ENCODE measurements at places on chromosomes 6 and 20.

DNA sequence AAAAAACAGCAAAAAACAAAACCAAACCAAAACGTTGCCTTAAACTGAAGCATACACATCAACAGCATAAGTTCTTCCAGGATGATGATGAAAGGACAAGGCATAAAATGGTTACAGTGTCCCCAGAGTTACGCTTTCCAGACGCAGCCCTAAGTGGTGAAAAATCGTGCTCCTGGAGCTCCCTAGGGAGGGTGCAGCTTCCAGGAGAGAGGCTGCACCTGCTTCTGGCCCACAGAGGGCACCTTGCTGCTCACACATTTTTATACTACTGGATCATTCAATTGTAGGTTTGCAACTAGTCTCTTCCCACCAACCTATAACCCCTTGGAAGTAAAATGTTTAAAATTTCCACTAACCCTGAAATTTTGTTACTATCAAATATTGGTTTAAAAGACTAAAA, 115.0 kb downstream of the PRKN start:
- DNase-seq: no peak

- no peak for DNase-seq
Observed at GRCh38 chr6:23454080-23454976, 671.7 kb upstream of the NRSN1 start.

- DNase-seq: no peak
Observed at GRCh38 chr6:30935018-30935417, 3.0 kb upstream of the SFTA2 start.

DNA sequence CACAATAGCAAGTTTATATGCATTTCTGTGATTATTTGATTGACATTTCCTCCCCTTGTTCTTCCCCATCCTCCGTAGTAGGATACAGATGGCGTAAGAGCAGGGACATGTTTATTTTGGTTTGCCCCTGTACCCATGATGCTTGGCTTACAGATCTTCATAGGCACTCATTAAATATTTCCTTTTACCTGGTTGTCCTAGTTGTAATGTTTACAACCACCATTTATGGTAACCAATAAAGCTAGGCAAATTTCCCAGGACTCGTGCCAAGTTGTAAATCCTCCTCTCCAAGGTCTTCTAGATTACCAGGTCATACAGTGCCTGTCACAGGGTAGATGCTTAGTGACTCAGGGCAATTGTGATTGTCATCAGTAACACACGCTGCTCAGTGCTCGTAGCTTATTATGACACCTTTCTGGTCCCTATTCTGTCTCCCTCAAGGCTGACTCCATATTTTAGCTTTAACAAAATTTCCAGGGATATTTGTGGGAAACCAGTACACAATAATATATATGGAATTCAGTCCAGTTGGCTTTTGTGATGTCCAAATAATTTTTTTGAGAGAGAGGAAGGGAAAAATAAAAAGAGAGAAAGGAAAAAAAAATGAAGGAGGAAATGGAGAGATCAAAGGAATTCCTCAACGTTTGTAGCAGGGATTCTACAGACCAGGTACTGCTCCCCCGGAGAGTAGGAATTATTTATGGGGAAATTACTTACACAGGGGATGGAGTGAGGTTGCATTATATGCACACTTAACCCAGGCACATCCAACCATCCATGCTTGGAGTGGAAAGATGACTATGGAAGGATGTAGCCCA, 24.6 kb downstream of the CYP24A1 start:
- no peak for DNase-seq

DNA sequence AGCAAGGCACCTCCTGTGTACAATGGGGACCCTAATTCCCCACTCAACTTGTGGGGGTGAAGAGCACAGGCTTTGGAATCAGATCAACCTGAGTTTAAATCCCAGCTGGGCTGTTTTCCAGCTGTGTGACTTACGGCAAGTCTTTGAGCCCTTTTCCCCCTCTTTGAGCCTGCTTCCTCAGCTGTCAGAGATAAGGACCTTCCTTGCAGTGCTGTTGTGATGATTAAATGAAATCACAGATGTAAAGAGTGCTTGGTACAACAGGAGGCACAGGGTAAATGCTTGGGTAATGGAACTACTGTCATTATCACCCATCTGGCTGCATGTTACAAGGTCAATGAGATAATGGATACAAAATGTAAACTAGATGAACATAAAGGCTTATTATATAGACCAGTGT, 3.2 kb downstream of the SNX21 start:
- no peak for DNase-seq

DNA sequence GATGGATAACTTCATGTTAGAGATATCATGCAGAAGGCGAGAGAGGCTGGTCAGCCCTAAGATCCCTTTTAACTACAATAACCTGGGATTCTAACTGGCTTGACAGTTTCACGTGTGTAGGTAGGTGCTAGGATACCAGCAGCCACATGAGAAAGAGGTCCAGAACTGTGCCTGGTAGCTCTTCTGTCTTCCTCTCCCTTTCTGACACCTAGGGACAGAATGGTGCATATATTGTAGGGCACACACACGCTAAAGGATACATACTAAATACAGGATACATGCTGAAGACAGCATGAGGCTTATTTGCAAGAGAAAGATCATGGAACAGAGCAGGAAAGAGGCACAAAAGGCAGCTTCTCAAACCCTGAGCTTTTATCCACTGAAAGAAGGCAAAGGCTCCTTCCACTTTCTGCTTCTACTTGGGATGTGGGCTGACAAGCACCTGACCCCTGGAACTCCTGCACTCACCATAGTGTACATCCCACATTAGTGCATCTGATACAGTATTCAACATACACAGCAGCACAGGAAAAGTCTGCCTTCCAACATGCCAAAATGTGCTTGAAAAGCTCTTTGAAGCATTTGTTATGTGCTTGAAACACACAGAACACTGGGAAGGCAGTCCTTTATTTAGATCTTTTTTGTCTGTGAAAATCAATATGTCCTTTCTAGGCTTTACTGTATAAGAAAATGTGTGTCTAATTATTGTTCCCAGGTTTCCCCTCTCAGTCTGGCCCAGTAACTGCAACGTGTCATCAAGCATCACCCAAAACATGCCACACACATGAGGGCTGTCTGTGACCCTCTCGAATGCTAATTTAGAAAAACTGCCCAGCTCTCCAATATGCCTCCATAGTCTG, 3.2 kb downstream of the SLC22A23 start:
- DNase-seq: no peak

GRCh38 chr6:110430236-110430635, 14.9 kb upstream of the DDO start:
- DNase-seq: no peak

DNA sequence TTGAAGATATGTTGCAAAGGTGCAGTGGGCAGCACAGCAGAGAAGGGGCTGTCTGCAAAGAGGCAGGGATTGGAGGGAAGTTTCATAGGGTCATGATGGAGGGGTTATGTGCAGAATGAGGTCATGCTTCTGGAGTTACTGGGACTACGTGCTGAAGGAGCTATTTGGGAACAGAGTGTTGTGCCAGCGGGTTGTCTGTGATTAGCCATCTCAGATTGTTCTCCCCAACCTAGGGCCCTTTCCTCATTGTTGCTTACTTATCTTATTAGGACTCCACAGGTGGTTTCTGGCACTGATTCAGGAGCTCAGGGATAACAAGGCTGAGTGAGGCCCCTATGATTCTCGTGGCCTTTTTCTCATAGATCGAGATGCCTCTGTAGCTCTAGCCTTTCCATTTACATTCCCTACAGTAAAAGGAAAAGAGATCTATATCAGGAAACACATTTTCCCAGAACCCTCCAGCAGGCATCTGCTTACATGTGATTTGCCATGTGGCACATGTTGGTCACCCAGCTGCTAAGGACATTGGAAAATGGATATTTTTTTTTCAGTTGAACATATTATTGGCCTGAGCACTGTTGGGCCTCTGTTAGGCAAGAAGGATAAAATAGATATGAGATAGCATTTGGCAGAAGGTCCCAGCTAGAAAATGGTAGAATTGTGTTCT, 429.6 kb upstream of the PLCB4 start:
- DNase-seq: no peak

- no peak for DNase-seq
Observed at GRCh38 chr20:62506791-62507190, 31.0 kb upstream of the GATA5 start.

DNA sequence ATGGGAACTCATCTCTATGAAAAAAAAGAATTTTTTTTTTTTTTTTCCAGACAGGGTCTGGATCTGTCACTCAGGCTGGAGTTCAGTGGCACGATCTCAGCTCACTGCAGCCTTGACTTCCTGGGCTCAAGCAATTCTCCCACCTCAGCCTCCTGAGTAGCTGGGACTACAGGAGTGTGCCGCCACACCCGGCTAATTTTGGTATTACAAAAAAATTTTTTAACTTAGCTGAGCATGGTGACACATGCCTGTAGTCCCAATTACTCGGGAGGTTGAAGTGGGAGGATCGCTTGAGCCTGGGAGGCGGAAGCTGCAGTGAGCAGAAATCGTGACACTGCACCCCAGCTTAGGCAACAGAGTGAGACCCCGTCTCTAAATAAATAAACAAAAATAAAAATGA, 7.5 kb downstream of the DEF6 start:
- DNase-seq: no peak

DNA sequence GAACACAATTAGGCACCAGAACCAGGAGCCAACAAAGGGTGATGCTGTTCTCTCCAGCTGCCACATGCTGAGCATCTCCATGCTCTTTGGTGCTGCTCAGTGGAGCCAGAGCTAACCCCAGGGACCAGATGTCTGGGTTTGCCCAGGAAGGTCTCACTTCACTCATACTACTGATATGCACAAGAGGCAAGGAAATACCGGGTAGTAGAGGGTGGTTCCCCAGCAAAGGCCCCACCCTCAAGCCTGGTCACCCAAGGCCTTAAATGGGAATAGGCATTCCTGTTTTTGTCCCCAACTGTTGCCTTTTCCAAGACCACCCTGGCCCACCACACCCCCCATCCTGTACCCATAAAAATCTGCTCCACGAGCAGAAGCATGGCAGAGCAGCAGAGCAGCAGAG, 204.5 kb upstream of the TAB2 start:
- no peak for DNase-seq

DNA sequence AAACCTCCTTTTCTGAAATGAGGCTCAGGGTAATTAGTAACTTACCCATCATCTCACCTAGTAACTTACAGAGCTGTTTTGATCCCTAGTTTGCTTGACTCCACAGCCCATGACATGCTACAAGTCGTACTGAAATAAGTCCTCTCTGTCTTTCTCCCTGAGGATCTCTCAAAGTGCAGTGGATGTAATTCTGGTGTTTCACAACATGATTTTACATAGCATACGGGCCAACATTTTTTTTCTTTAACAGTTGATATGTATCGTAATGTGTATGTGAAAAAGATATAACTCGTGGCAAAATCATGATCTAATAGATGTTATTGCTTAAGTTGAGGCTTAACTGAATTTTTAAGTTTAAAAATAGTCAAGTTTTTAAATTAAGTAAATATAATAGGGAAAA, 45.0 kb downstream of the TSHZ2 start:
- no peak for DNase-seq

GRCh38 chr6:925656-926213, 232.8 kb upstream of the EXOC2 start:
- no peak for DNase-seq

DNA sequence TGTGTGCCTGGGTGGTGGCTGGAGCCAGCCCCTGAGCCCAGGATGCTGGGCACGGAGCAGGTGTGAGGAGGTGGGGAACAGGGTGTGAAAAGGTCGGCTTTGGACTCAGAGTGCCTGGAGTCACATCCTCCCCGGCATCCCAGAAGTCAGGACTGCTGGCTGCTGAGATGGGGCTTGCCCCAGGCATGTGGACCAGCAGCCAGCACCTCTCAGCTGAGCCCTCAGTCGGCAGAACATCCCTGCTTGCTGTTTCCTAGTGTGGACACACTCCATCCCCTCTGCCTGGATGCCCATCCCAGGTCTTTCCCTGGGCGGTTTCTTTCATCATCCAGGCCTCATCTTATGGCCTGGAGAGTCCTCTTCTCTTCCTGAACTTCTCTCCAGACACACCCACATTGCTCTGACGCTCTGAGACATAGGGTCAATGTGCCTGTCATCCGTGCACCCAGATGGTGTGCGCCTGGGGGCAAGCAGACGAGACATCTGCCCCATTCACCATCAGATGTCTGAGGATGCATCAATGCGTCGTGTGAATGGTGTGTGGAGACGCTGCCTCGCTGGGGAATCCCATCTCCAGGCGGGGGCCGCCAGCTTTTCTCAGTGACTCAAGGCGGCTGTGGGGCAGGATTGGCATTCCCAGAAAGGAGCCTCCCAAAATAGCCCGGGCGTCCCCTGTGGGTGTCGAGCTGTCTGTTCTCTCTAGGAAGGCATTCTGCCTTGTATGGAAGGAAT, 104.2 kb downstream of the SYCP2 start:
- DNase-seq: no peak

DNA sequence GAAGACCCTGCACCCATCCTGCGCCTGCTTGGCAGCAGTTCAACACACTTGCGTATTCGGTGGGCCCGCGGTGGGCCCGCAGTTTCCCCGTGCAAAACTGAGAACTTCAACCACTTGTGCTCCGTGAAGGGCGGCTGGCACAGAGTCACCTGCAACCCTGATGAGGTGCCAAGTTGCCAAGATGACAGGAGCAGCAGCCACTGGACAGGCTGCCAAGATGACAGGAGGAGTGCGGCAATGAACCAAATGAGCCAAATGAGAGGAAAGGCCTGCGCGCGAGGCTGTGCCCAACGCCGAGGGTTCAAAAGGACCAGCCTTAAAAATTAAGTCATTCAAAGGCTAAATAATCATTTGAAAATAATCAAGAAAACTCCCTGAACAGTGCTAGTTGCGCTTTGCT, 20.1 kb downstream of the DIDO1 start:
- DNase-seq: no peak

DNA sequence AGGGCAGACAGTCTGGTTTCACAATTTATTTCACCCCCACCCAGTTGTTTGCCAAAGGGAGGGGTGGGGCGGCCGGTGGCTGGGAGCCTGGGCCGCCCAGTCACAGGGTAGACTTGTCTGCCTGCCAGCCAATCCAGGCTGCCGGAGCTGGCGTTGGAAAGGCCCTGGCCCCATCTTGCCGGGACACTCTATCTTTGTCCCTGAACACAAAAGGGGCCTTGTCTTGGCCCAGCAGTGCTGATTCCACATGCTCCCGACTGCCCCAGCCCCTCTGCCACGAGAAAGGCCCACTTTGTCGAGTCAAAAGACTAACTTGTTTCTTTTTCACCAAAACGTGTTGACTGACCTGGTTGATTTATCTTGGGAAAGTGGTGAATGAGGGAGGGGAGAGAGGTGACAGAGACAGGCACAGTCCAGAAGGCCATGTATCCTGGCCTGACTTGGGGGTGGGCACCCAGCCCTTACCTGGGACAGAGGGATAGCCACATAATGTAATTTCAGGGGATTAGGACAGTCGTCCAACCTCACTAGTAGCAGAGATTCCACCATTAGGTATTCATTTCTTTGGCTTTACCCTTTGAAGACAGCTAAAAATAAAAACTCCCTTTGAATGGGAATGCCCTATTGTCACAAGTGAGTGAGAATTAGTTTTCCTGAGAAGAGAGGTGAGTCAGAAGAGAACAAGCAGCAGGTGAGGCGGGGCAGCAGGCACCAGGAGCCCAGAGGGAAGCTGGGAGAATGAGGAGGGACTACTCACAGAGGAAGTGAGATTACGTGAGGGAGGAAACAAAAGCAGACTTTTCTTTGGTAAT, 67.0 kb upstream of the SIRPA start:
- DNase-seq: no peak

DNA sequence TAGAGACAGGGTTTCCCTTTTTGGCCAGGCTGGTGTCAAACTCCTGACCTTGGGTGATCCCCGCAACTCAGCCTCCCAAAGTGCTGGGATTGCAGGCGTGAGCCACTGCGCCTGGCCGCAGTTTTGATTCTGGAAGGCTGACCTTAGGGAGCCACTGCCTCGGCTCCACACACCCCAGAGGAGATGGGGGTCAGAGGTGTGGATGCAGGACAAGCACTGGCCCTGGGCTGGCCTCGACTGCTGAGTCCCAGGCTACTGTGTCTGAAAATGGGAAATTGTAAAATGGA, 1.5 kb downstream of the ZBP1 start:
- no peak for DNase-seq

GRCh38 chr6:19159089-19159488, 678.1 kb upstream of the ID4 start:
- DNase-seq: no peak
